ENCODE measurements at places on chromosomes 6 and 20.

- DNase-seq, result peak; percentile 35
Measured at GRCh38 chr6:100719883-100720682, 161.0 kb downstream of the ASCC3 start.

DNA sequence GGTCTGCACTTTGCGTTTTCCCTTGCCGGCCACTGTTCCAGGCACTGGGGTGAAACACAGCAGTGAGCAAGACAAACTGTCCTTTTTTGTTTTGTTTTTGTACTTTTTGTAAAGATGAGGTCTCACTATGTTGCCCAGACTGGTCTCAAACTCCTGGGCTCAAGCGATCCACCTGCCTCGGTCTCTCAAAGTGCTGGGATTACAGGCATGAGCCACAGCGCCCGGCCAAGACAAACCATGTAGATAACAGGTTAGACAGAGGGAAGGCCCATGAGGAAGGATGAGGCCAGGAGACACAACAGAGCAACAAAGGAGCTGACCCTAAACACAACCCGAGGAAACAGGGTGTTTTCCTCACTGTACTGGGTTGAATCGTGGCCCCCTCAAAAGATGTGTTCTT lies 165.4 kb downstream of the NFATC2 start:
- DNase-seq, result no peak

DNA sequence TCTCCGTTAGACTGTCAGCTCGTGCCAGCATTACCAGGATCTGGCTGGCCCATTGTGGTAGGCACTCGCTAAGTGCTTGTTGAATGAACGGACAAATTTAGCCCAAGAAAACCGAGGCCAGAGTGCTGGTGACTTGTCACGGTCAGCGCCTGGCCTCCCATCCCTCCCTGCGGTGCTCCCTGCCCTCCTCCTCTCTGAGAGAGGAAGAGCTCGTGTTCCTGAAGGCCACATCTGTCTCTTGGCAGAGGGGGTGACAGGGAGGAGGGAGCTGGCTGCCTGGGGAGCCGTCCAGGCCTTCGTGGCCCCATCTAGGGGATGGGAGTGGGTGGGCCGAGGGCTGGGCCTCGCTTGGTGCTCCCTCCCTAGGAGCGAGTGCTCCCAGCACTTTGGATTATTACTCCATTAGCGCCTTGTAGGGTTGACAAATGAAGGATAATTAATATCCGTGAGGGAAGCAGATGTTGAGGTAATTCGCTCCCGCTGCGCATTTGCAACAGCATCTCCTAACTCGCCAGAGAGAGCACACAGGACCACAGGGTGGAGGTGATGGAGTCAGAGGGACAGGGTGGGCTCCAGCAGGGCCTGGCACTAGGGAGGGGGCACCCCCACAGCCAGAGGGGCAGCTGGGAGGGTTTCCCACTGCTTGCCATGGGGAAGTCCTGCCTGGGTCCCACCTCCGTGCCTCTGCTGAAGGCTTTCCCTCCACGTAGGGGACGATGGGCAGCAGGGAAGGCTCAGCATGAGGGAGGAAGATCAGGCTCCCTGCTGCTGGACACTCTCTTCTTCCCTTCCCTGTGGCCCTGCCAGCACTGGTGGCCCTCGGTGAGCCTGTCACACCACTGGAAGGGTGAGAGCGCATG lies 37.0 kb downstream of the VSTM2L start:
- no peak for DNase-seq

- peak; percentile 42 for DNase-seq
Measured at GRCh38 chr20:39986173-39986904, 702.7 kb downstream of the MAFB start.
